Left forelimb (tissue), 1 donor: ENCODE measurements at places on chromosomes 12 and 14.

GRCh38 chr14:96373538-96373937 lies 10.2 kb downstream of the GSKIP start:
- DNase-seq = no peak

DNA sequence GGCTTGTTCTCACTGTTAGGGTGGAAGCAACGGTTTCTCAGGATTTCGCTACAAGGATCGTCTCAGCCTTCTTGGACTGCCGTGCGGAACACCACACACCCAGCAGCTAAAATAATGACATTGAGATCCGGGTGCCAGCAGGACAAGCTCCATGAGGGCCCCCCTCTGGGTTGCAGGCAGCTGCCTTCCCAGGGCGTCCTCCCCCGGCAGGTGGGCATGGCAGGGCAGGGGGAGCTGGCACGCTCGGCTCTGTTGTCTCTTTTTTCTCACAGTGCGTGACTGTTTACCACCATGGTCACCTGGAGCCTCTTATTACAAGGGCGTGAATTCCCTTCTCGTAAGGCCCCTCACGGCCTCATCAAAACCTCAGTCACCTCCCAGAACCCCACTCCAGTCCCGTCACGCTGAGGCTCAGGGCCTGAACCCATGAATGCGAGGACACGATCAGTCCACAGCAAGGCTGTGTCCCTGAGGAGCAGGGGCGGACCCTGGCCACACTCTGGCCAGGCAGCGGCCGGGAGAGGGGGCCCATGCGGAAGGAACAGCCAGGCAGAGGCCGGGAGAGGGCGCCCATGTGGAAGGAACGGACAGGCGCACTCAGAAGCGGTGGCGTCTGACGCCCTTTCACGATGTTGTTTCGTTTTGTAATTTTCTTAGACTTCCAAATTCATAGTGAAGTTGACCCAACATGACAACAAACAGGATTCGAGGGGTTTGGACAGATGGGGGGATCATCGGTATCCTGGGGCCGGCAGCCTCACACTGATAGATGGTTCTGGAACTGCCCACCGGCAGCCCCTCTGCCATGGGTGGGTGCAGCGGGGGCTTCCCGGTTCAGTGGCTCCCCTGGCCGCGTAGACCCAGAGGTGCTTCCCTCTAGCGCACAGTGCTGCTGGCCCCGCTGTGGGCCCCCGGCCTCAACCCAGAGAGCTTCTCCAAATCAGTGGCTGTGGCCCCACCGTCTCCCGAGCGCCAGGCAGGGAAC lies 10.0 kb downstream of the LRCOL1 start:
- peak; percentile 86 for DNase-seq

DNA sequence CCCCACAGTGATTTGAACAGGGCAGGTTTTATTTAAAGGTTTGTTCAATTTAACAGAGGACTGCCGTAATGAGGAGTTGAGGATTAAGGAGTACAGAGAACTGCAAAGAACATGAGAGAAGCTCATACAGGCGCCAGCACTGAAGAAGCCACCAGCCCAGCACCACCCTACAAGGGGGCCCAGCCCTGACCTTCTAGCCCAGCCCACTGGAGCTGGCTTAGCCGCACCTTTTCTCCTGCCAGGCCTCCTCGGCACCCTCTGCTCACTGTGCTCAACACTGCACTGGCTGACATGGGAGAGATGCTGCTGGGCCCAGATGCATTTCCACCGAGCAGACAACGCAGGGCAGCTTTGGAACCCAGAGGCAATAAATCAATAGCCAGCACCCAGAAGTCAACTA lies 36.5 kb upstream of the SFSWAP start:
- DNase-seq = no peak

- no peak for DNase-seq
These were observed 52.3 kb downstream of the MBIP start for GRCh38 chr14:36268121-36268520.

GRCh38 chr14:93023039-93023438 lies 92.7 kb downstream of the ITPK1 start:
- no peak for DNase-seq

GRCh38 chr12:54033106-54033979 lies 493 bp downstream of the HOXC5 start:
- DNase-seq = no peak

DNA sequence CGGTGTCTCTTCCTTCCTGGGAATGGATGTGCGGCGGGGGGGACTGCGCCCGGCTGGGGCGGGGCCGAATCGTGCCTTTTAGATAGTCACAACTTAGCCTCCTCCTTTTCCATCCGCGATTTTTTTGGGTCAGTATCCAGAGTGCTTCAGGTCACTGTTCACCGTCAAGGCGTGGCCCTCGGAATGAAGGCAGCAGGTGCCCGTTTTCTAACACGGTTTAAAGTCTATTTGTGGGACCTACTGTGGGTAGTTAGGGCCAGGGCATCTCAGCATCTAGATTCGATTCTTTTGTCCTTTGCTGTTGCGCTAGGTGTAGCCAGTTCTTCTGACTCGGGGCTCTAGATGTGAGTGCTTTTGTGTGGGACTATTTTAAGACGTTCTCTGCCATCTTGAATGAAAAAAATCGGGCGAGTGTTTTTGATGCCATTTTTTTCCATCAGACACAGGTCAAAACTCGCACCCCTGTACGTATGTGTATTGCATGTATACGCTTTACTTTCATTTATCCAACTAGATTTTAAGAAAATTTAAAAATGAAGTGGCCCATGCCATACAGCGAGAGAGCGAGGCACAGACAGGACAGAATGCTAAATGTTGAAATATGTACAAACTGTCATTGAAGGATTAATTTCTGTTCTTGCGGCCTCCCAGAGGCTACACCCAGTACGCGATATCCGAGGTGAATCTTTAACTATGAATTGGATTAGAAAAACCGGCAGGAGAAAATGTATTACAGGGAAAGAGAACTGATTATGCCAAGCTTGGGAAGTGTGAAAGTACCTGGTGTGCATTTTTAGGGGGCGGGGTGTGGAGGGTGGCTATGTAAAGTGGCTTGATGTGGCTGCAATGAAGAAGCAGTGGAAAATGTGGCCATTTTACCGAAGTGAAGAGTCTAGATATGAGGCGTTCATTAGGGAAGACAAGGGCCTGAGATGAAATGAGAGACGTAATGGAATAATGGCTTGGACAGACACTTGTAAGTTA lies 835 bp downstream of the VEZT start:
- DNase-seq = no peak

DNA sequence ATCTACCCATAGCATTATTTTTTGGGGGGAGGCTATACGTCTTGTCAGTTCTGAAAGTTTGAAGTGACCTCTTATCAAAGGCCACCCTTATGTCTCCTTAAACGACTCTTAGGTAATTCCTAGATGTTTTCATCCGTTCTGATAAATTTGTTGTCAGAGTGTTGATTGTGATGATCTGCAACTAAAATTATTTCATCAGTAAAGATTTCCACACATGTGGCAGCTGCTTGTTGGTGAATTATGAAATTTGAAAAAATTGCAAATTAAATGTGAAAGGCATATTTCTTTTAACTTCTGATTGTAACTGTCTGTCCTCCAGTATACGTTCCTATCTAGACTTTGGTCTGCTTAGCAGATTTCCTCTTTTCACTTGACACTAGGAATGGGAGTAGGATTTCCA lies 1.4 kb downstream of the ADIPOR2 start:
- DNase-seq = no peak

- DNase-seq = no peak
These were observed 1.8 kb downstream of the IGF1 start for GRCh38 chr12:102478405-102479098.

GRCh38 chr12:123543541-123543940 lies 10.0 kb upstream of the RILPL1 start:
- DNase-seq = no peak

DNA sequence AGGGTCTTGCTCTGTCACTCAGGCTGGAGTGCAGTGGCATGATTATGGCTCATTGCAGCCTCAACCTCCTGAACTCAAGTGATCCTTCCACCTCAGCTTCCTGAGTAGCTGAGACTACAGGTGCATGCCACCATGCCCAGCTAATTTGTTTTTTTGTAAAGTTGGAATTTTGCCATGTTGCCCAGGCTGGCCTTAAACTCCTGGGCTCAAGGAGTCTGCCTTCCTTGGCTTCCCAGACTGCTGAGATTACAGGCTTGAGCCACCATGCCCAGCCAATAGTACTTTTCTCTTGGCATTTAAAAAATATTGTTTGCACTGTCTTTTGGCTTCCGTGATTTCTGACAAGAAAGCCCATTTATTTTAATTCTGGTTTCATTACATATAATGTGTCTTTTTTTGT lies 61.3 kb downstream of the DIP2B start:
- DNase-seq = no peak

GRCh38 chr12:42583016-42583415 lies 6.5 kb downstream of the PRICKLE1 start:
- no peak for DNase-seq

DNA sequence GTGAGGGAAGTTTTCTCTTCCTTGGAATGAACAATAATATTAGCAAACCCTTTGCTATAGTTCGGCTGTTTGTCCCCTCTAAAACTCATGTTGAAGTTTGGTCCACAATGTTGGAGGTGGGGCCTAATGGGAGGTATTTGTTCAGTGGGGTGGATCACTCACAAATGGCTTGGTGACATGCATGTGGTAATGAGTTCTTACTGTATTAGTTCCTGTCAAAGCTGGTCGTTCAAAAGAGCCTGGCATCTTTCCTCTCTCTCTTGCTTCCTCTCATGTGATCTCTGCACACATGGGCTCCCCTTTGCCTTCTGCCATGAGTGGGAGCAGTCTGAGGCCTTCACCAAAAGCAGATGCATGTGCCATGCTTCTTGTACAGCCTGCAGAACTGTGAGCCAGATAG lies 13.1 kb upstream of the PPP4R4 start:
- no peak for DNase-seq

- DNase-seq = no peak
These were observed 17.3 kb upstream of the ALDH2 start for GRCh38 chr12:111749391-111749790.

DNA sequence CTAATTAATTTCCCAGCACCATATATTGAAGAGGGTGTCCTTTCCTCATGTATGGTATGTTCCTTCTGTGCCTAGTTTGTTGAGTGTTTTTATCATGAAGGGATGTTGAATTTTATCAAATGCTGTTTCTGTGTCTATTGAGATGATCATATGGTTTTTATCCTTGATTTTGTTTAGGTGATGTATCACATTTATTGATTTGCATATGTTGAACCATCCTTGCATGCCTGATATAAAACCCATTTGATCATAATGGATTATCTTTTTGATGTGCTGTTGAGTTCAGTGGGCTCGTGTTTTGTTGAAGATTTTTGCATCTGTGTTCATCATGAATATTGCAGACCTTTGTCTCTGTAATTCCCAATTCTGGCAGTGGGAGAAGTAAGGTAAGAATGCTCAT lies 44.6 kb downstream of the RASSF8 start:
- DNase-seq = no peak

DNA sequence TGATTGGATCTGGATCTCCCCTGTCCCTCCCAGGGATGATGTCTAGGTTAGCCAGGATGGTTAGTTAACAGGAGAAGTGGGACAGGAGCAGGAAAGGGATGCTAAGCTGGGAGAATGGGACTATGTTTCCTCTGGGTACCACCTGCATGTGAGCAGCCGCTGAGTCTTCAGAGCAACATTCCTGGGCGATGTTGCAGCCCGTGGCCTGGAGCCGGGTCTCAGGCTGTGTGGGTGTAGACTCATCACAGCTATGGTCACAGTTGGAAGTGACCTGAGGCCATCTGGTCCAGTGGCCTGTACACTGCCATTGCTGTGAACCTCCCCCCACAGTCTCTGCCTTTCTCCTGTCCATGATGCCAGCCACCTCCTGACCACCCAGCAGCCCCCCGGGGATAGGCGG lies 422.6 kb downstream of the DPF3 start:
- DNase-seq = peak; percentile 23

GRCh38 chr14:75437201-75438143 lies 9.7 kb downstream of the JDP2 start:
- no peak for DNase-seq

DNA sequence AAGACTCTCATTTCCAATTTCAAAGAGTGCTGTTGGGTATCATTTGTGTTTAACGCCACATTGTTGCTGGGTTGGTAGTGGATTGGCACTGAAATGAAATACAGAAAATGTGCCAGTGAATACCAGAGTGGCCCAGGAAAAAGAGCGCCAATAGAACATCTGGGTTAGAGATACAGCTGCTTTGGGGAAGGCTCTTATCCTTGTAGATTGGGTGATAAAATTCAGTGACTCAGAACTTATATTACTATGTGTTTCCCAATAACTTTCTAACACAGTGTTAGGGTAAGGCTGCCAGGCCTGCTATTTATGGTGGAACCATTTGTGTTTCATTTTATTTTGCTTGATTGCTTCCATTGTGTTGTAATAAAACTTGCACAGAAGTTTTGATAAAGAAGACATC lies 168.2 kb upstream of the SSTR1 start:
- no peak for DNase-seq

DNA sequence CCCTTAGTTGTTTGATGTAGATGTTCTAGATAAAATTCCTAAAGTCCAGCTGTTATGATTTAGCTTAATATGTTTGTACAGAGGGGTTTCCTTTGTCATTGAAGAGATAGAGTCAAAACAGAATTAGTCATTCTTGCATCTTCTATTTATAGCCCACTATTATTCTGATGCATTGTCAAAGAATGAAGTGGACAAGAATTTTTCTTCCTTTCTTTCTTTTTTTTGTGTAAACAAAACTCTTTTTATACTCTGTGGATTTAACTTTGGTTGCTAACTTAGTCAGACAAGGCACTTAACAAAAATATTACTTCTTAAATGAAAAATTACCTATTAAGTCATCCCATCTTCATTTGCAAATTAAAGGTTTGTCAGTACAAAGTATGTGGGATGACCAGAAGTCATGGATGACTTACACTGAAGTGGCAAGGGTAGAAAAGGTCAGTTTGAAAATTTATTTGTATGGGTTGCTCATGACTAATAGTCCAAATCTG lies 215.6 kb upstream of the DDHD1 start:
- DNase-seq = no peak
